ENCODE measurements at places on chromosomes 7 and 10.
A peak's percentile ranks its signal among the peaks of the same experiment; 100 is the strongest.

DNA sequence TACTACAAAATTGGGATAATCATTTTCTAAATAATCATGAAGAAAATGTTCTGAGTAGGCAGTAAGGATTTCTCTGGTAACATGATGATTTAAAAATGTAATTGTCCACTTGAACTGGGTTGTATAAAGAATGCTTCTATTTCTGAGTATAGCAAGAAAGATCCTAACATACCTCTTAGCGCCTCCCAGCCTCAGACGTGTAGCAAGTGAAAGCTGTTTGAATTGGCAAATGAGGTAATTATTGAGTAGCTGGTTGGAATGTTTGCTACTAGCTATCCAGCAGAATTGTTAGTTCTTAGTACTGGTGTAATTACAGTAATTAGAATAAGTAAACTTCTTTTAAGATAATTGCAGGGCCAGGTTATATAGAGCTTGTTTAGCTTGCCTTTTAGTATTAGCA is 47.9 kb downstream of the SEPTIN7 start:
- no peak for DNase-seq

DNA sequence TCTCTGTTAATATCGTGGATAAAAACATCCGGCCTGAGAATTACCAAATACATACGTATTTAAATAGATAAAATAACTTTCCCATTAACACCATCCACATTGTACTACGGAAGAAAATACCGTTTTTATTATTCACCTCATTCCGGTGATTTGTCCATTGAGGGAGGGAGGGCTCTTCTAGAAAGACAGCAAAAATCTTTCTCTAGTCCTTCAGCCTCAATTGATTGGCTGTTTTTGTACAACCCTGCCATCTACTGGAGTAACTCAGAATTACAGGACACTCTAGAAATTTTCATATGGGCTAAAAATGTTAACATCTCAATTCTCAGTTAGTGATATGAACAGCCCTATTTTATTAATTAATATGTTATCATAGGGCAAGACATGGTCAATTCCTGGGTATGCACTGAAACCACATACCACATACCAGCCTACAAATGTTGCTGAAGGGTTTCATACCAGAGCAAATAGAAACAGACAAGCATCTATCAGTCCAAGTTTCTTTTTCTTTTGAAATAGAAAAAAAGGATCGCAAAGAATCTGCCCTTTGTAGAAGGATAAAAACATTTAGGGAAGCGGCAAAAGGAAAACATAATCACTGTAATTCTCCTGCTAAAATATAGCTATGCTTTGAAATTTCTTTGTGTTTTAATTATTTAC is 55.8 kb upstream of the CDCA7L start:
- peak; percentile 69 for DNase-seq

- no peak for DNase-seq
Measured at GRCh38 chr10:124676416-124677062, 67.6 kb downstream of the FAM53B start.

- no peak for DNase-seq
Measured at GRCh38 chr7:87837597-87837996, 38.6 kb downstream of the SLC25A40 start.

DNA sequence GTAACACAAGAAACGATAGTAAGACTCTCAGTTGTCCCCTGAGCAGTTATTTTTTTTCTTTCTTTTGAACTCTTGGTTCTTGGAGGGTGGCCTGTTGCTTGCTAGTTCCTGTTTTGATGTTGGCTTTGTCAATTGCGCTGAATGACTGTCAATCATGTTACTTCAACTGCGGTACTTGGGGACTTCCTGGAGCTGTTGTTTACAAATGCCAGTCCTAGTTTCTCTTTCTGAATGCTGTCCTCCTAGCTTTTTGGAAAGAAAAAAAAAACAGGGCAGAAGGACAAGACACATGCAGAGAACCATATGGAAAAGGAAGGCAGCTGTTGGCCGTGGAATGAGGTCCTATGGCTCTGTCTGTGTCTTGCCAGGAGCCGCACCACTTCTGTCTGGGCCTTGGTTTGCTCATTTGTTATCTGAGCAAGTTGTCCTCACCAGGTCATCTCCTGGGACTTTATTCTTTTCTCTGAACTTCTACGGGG is 7.0 kb upstream of the PDCD4 start:
- no peak for DNase-seq

DNA sequence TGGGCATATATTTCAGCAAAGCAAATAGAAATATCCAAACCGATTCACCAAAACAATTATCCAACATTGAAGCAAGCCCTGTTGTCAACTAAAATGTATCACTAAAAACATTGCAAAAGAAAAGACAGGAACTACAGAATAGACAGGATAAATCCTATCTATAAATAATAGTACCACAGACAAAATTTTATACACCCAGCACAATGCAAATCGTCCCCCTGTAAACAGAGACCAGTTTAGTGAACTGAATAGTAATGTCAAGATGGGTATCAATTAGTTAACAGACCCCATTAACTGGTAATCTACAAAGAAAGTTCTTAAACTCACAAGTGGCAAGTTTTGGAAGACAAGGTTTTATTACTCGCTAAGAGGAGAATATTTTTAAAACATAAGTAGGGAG is 4.0 kb downstream of the ZC3HAV1 start:
- DNase-seq = no peak

DNA sequence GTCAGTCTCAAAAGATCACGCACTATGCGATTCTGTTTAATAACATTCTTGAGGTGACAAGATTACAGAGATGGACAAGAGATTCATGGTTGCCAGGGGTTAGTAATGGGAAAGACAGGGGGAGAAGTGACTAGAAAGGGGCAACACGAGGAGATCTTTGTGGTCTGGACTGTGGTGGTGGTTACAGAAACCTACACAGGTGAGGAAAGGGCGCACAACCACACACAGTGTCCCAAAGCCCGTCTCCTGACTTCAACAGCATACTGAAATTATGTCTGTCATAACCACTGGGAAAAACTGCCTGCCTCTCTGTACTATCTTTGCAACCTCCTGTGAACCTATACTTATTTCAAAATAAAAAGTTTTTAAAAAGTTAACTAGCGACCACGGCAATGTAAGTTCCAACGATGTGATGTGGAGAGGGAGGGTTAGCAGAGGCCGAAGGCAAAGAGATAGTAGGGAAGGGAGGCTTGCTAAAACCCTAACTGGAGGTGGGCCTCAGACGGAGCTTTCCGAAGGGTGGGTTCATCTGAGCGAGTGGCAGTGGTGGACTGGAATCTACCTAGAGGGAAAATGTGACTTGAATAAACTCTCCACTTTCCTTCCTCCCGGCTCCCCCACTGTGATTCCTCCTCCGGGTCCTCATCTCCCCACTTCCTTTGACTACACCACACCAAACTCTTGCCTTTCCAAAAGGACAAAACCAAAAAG is 43.7 kb downstream of the GNA12 start:
- DNase-seq = no peak

DNA sequence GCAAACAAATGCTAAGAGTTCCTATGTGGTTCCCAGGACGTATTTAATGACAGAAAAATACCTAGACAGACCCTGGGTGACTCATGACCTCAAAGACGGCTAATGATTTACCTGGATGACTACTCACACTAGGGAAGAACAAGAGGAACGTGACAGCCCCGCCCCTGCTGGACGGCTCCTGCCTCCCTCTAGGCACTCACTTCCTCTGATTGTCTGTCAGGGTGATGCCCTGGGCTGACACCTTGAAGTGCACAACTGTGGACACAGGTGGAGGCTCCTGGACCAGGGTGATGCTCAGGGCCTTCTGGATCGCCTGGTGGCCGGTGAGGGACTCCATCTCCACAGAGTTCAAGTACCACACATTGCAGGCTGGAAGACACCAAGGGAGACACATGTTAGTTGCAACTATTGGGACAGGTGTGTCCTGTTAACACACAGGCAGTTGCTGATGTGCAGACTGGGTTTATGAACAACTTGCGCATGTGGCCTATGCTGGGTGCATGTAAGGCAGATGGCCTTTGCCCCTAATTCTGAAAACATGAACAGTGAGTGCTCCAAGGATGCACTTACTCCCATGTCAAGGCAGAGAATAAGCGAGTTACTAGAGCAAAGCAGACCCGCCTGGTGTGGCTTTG is 298.3 kb downstream of the TNS3 start:
- no peak for DNase-seq

GRCh38 chr10:35409094-35409582 is 72.8 kb downstream of the CCNY start:
- DNase-seq = peak; percentile 92

DNA sequence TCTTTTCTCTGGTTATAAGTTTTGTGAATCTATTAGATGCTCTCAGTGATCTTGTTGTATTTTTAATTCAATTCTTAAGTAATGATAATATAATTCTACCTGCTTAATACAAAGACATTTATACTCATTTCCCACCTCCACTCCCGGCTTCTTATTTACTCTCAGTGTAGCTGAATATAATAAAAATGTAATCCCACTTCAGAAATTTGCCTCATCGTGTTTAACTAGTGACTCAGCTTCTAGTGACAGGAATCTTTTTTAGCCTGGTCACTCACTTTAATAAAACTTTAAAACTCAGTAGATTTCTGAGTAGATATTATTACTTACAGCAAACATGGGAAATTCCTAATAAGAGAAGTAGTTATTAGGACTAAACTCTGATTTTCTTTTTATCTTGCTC is 1506.2 kb upstream of the LRRTM3 start:
- DNase-seq = no peak

DNA sequence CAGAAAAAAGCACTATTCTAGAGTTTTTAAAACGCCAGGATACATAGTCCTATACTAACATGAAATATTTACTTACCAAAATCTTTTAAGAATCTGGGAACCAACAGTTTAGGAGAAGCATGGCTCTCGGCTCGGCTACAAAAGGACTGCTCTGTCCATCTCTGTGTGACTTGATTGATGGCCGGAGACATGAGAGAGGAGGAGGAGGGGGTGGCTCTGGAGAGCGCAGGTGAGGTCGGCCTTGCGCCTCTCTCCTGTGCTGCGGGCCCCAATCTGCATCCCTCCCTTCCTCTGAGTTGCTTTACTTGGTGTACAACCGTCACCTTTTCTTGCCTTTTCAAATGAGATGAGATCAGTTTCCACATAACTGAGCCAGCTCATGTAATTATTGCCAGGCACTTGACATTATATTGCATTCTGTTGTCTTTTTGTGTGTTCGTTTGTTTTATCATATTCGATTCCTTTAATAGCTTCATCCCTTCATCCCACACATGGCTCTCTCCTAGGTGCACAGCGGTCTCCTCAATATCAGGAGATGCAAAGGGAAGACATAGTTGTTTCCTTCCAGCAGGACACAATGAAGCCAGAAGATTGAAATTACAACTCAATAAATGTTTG is 87.8 kb upstream of the KLF6 start:
- no peak for DNase-seq

DNA sequence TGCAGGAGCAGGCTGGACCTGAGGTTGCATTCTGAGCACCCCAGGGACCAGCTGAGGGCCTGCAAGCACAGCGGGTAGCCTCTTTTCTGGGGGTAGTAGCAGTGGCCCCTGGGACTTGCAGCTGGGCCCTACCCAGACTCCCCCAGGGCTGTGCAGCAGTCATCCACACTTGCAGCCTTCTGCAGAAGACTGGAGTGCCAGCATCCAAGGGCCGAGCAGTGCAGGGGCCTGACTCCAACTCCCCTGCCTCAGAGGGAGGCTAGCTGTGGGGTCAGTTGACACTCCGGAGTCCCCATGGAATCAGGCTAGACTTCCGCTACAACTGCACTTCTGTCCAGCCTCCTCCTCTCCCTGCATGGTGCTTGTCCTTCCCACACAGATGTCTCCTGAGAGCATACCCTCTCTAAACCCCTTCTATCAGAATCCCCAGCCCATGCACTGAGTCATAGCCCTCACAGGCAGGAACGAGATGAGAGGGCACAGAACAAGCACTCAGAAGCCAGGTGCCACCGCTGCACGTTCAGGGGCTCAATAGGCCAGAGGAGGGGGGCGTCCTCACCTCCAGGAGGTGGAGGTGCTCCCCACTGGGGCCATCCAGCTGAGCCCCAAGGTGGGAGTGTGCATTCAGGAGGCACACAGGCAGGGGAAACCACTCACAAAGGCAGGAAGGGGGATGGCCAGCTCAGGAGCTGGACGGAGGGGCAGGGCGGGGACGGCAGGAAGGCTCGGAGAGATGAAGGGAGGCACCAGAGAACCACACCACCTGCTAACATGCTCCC is 7.5 kb downstream of the RASGEF1A start:
- DNase-seq = no peak

DNA sequence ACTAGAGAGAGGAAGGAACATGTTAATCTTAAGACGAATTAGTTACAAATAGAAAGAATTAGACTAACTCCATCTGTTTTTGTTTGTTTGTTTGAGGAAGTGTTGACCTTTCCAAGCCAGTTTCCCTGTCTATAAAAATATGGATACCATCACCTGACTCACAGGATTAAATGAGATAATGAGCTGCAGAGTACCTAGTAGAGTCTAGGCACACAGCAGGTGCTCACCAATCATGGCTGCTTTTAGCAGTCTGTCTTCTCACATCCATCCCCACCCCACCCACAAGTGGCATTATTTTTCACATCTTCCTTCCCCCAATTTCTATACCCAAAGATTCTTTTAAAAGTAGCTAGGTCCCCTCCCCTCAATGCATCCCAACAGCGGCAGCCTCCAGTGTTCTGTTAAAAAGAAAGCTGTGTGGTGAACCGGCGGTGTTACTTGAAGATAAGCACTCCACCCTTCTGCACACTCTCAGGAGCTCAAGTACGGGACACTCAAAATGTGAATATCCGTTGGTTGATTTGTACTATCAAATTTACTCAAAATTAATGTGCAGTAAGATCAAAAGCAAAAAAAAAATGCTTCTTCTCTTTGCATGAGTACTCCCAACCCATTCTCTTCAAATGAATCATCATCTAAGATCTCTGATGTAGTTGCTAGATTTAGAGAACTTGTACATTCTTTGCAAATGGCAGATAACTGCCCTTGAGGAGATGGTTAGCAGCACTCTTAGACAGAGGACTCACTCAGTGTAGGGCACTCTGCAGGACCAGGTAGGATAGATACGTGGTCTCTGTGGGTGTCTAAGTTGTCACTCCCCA is 145.4 kb upstream of the ASAH2 start:
- DNase-seq = no peak

DNA sequence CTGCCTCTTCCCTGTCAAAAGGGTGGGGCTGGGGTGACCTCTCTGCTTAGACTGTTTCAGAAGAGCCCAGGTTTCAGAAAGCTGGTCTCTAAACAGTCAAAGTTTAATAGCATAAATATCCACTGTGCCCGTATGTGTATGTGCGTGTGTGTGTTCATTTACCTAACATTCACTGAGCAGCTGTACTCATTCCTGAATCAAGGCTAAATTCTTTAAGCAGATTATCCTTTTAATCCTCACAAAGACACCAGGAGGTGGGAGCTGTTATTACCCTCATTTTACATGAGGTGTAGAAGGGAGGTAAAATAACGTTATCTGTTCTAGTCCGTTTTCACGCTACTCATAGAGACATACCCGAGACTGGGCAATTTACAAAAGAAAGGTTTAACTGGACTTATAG is 72.2 kb downstream of the RSU1 start:
- no peak for DNase-seq

DNA sequence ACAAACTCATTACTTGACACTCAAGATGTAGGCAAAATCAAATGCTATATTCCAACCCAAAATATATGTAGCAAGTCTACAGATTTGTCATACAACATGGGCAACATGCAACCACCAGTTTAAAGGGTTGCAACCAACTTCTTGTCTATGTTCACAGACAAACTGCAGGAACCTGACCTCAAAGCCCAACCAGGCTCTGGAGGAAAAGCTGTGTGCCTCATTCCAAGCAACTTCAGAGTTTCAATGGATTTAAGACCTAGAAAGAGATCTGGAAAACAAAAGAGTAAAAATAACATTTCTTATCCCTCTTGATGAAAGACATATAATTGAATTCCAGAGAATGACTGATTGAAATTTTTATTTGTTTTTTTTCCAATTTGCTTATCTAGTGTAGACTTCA is 300.5 kb upstream of the ETV1 start:
- no peak for DNase-seq
